ENCODE measurements at places on chromosomes 6 and 20.

- DNase-seq, result no peak
These were observed 48.5 kb downstream of the PYGB start for GRCh38 chr20:25296094-25297093.

GRCh38 chr6:89139509-89140346 is 6.1 kb upstream of the PM20D2 start:
- no peak for DNase-seq

DNA sequence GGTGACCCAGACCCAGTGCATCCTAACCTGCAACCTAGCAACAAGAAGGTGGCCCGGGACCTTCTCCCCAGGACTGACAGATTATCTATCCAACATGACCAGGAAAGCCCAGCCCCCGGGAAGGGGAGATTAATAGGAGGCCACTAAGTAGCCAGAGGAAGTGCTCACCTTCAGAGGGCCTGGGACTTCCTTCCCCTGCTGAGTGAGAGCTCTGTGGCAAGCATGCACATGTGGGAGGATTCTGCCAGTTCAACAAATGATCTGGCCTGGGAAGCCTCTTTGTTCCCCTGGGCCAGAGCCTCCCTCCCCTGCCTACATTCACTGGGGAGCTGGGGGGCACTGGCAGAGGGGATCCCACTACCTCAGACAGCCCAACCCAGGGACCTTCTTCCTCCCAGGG is 39.6 kb downstream of the SHLD1 start:
- DNase-seq, result no peak

- no peak for DNase-seq
These were observed 202.2 kb upstream of the CDYL start for GRCh38 chr6:4574007-4574406.

- no peak for DNase-seq
These were observed 103.6 kb downstream of the CDYL start for GRCh38 chr6:4879741-4880275.

GRCh38 chr6:149492798-149493343 is 8.1 kb upstream of the ZC3H12D start:
- no peak for DNase-seq

- DNase-seq, result no peak
These were observed 36.2 kb downstream of the PPP1R14C start for GRCh38 chr6:150179030-150179429.

DNA sequence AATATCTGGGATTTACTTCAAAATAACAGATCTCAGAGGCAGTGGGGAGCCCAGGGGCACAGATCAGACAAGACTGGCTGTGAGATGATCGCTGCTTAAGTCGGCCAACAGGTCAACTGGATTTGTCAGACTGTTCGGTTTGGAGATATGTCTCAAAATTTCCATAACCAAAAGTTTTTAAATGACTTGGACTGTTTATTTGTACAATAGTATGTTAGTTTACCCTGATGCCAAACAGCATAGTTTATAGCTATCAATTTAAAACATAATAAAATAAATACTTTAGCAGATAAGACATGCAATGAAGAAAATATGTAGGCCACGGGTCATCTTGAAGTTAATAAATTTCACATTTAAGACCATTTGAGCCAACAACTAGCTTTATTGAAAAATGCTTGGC is 126.7 kb downstream of the IRF4 start:
- DNase-seq, result no peak

DNA sequence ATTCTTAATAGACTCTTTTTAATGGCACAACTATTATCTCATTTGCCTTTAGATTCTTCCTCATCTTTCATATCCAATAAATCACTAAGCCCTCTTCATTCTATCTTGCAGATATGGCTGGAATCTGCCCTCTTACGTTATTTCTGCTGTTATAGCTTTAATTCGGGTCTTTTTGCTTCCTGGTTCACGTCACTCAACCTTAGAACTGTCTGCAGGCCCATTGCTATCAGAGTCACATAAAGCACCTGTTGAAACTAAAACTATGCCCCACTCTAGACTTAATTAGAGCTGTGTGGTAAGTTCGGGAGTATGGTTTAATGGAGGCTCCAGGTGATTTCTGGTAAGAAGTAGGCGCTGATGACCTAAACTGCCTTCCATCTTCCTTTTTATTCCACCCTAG is 988 bp downstream of the QRSL1 start:
- DNase-seq, result no peak

GRCh38 chr6:14128746-14129145 is 11.2 kb downstream of the CD83 start:
- no peak for DNase-seq

GRCh38 chr20:46255440-46256104 is 52.7 kb downstream of the CDH22 start:
- peak; percentile 79 for DNase-seq

- no peak for DNase-seq
These were observed 98.1 kb upstream of the MARCKS start for GRCh38 chr6:113758826-113759574.

- DNase-seq, result no peak
These were observed 97.6 kb downstream of the ELOVL5 start for GRCh38 chr6:53251033-53251672.

DNA sequence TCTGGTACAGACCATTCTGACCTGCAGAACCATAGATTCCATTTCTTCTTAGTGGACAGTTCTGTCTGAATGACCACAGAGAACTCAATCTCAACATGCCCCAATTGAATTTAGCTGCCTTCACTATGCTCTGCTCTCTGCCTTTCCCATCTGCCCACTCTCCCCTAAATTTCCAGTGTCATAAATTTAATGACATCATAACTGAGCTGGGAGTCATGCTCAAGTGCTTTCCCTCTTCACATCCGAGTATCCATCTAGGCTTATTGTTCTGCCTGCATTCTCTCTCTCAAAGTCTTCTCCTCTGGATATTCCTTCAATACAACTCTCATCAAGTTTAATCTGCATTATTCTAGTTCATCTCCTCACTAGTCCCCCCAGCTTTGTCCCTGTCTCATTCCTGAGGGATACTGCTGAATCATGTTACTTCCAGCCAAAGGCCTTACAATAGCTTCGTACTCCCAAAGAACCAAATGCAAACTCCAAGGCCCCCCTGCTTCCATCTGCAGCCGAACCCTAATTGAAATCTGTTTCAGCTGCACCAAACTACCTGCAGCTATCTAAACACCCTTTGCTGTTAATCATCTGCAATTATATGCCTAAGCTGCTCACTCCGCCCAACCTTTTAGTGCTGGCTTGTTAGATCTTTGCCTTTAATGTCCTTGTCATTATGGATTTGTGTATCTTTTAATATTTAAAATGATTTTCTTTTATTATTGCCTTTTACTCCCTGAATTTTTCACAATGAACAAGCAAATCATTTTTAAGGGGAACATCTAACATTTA is 46.1 kb downstream of the SLC35B3 start:
- no peak for DNase-seq

DNA sequence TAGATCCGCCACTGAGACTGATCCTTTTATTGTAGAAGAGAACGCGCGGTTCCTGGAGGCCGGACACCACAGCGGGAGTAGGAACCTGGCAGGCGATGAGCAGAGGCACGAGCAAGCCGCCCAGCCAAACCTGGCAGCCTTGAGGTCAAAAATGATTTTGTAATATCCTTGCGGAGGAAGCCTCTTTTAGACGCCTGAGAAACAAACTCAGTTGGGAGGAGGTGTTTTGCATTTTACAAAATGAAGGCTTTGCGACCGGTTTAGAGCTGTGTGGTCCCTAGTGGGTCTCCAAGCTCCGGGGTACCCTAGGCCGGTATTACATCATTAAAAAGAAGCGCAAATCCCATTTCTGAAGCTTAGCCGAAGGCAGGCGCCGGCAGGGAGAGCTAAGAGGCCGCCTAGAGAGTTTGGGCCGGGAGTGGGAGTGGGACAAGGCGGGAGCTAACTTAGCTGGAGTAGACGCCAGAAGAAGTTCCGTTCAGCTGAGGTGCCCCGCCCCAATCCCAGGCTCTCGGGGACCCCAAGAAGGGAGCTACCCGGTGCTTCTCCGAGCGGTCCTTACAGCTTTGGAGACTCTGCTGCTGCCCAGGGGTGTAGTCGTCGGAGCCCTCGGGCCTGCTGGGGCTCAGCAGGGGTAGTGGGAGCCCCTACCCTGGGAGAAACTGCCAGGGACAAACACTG is 1.9 kb upstream of the TBX18 start:
- DNase-seq, result no peak

- DNase-seq, result no peak
These were observed 34.1 kb downstream of the TAF4 start for GRCh38 chr20:62031462-62032092.

DNA sequence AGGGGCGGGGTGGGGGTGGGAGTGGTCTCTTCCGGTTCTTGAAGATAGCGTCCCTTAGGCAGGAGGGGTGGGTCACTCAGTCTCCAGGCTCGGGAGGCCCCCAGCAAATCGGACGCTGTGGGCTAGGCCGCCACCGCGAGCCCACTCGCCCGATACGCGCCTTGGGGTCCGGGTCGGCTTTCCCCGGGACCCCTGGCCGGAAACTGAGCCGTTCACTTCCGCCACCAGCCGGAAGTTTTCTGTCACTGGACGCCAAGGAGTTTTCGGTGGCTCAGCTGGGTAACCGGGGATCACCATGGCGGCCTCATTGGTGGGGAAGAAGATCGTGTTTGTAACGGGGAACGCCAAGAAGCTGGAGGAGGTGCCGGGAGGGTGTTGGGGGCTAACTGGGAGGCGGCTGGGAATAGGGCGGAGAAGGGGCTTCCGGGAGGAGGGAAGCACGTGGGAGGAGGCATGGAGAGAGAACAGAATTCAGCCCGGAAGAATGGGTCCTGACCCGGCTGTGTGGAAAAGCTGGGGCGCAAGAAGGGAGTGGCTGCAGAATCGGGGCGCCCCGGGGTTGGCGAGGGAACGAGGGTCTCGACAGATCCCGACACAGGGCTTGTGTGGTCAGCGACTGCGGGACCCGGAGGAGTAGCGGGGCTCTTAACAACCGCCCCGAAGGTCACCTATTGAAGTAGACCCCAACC is at the start of gene ITPA:
Gene ITPA, plus strand, starts transcription at position 242 of the 689 bp plus-strand sequence. Its CDS starts 54 bp downstream, at position 296.
- peak; percentile 67 for DNase-seq

- no peak for DNase-seq
These were observed 603.7 kb downstream of the TENT5A start for GRCh38 chr6:81148751-81149150.

DNA sequence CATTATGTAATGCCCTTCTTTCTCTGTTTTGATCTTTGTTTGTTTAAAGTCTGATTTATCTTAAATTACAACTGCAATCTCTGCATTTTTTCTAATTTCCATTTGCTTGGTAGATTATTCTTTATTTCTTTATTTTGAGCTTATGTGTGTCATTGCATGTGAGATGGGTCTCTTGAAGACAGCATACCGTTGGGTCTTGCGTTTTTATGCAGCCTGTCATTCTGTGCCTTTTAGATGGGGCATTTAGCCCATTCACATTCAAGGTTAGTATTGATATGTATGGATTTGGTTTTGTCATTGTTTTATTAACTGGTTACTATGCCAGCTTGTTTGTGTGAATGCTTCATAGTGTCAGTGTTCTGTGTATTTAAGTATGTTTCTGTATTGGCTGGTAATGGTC is 84.9 kb upstream of the HMGCLL1 start:
- DNase-seq, result no peak

- peak; percentile 26 for DNase-seq
These were observed 263.6 kb downstream of the CD83 start for GRCh38 chr6:14380901-14381828.

DNA sequence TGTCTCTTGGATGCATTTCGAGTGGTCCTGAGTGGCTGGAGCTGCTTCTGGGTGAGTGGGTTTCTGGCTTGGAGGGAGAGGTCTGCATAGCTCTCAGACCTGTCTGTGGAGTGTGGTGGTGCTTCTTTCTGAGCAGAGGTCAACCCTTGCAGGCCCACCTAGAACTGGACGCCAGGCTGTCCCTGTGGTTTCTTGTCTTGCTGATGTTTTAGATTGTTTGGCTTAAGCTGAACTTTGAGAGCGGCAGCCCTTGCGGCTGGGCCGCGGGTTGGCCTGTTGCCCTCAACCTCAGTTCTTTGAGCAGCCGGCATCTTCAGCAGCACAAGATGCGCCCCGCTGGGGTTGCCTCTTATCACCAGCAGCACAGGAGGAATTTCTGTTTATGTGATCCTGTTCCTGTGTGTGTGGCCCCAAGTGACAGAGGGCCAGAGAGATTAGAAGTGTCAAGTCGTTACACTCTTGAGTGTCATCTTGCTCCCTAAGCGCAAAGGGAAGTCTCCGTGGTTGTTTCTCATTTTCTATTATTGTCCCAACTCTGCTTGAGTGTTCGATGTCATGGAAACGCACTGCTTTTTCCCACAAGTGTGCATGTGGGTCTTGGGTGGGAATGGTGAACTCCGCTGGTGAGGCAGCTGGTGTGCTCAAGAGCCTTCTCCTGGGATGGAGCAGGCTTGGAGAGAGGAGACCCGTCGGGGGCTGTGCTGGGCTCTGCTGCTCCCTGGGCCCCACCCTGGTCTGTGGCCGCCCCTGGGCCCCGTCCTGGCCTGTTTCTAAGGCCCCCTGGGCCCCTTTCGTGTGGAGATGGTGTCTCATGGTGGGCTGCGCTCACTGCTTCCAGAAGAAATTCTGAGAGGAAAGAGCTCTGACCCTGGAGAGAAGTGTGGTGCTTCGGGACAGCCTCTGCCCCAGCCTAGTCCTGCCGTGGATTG is 20.1 kb upstream of the SLC22A1 start:
- no peak for DNase-seq

DNA sequence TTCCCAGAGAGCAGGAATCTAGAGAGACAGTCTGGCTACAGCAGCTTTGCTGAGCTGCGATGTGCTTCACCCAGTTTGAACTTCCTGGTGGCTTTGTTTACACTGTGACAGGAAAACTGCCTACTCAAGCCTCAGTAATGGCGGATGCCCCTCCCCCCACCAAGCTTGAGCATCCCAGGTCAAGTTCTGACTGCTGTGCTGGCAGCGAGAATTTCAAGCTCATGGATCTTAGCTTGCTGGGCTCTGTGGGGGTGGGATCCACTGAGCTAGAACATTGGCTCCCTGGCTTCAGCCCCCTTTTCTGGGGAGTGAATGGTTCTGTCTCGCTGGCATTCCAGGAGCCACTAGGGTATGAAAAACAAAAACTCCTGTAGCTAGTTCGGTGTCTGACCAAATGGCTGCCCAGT is 91.0 kb upstream of the ESR1 start:
- no peak for DNase-seq

GRCh38 chr6:148225871-148226270 is 116.8 kb upstream of the SASH1 start:
- DNase-seq, result no peak

DNA sequence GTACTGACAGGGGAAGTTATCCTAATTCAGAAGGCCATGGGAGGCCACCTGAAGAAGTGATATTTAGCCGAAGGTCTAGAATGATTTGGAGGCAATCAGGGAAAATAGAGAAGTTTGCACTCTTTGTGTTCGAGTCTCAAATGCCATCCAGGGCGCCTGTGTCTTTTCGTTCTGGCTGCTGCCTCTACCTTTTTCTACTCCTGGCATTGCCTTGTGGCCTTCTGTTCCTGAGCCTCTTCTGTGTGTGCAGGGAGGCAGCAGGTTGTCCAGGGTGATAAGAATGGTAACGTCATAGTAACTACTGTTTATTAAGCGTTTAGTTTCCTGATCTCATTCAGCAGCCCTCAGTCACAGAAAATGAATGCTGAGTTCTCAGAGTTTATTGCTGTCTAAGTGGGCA is 252.1 kb downstream of the FARS2 start:
- DNase-seq, result peak; percentile 23

GRCh38 chr6:8075185-8075584 is 11.0 kb upstream of the BLOC1S5 start:
- no peak for DNase-seq

GRCh38 chr6:14333556-14334305 is 216.2 kb downstream of the CD83 start:
- no peak for DNase-seq

GRCh38 chr20:49907405-49908257 is 7.7 kb downstream of the SPATA2 start:
- DNase-seq, result no peak

Measured in brain (organoid and tissue), 16 donors.